NCI-H460 (cell line): ENCODE measurements at places on chromosomes 7 and 10.

GRCh38 chr10:92208736-92209135 is 82.1 kb downstream of the CPEB3 start:
- DNase-seq = no peak

DNA sequence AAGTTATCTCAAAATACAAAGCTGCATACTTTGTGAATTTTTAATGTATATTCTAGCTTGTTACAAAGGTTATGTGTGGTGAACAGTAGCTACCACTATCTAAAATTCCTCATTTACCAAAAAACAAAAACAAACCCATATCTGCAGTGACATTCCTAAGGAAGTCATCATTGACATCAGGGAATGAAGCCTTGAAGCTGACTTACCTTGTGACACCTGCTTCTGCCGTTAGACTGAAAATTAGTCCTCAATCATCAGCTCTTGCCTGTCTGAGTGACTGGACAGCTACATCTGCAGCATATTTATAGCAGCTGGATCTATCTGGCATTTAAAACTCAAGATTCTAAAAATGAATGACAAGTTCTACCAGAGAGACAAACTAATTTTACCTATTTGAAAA is 43.2 kb downstream of the COBL start:
- DNase-seq = no peak

DNA sequence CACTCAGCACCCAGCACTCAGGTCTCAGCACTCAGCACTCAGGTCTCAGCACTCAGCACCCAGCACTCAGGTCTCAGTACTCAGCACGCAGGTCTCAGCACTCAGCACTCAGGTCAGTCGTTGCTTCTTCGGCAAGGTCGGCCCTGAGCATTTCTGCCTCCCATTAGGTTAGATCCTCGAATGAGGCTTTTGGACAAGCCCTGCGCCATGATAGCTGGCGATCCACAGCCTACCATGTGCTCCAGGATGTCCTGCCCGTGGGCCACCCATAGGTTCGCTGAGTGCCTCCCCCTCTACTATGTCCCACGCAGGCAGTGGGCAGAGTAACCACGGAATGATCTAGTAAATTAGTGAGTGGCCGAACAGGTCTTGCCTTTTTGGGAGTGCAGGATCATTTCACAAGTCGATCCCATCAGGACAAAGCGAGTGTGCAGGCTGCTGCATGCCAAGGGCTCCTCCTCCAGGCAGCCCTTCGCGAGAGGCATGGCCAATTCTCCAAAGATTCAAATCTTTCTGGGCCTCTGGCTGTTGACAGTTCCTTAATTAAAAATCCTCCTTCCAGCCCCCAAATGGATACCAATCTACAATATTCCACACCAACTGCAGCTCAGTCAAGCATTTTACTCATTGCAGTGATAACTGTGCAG is 206.3 kb downstream of the ADARB2 start:
- no peak for DNase-seq

GRCh38 chr10:132106431-132106830 is 40.7 kb downstream of the JAKMIP3 start:
- DNase-seq = no peak

- DNase-seq = no peak
Observed at GRCh38 chr7:50766106-50766848, 16.4 kb downstream of the GRB10 start.

- DNase-seq = no peak
Observed at GRCh38 chr7:106059556-106059955, 52.6 kb downstream of the SYPL1 start.

DNA sequence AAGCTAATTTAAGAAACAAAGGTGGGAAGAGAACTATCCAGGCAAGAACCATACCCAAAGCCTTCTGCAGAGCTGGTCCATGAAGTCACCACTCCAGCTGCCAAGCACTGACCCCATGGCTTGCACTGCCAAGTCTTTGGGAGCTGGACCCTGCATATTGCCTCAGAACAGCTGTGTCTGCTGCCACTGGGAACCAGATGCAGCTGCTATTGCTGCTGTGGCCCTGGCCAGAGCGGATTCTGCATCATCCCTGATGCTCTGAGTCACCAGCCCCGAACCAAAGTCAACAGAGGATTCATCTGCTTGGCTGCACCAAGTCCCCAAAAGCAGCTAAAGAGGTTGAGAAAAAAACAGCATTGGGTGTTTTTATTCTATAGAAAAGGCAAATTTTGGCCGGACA is 39.2 kb upstream of the GSAP start:
- no peak for DNase-seq

DNA sequence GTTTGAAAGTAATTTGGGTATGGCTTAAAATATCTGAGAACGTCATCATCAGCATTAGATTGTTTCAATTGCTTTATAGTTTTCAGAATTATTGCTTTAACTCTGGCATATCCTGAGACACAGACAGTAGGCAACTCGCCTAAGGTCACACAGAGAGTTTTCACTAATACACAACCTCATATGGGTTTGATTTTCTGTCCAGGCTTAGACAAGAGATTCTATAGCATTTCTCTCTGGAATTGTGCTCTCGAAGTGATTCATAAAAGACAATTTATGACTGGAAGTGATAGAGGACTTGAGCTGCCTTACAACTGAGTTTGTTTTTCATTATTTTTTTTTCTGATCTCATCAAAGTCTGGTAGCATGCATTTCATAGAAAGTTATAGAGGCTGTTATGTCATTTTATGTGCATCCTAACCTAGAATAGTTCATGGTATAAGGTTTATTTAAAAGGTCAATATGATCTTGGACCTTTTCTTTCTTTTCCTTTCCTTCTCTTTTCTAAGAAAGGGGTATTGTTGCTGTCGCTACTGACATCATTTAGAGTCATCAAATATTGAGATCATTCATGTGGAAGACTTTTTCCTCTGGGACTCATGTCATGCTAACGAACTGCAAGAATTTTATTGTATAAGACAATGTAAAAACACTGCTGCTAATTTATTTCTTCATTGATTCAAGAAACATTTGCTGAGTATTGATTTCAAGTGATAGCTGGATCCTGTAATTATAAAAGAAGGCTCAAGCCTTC is 278.2 kb downstream of the PLXDC2 start:
- no peak for DNase-seq
